ENCODE measurements at places on chromosomes 3 and 15.

DNA sequence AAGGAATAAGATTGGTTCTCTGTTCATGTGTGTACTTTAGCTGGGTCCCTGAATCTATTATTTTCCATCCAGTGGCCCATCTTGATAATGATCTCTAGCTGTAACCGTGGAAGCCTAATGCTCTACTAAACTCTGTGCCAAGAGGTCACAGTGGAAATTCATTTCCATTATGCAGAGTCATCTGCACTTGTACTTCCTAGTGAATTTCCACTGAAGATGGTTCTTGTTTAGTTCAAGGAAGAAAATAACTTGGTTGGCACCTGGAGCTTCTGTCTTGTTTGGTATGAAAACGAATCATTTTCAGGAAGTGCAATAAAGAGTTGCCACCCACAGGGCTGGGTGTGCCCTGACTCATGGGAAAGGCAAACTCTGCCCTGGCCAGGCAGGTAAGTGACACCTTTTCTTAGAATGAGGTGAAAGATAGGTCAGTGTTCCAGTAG lies 10.3 kb downstream of the LPP start:
- DNase-seq, result no peak

DNA sequence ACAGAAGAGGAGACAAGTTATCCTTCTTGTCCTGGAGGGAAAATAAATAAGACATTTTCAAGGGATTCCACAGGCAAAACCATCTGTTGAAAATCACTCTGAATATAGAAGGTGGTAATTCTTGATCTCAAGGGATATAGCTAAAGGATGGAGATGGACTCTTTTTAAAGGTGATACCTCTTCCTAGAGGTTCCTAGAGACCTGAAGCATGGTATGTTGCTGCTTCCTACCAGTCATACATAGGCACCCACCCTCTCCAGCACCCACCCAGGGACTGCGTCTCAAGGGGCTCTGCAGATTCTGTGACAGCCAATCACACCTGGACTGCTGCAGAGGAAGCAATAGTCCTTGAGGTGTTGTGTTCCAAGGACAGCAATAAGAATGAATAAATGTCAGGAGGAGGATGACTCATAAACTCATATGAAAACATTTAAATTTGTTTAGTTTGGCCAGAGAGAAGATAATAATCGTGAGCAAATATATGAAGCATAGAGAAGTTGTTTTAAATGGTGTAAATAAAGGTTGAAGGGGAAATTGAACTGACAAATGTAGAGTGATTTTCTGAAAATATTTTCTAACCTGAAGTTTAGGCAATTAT lies 741.6 kb upstream of the CBLB start:
- no peak for DNase-seq

- DNase-seq, result no peak
Measured at GRCh38 chr15:49041426-49041825, 4.8 kb downstream of the SECISBP2L start.

DNA sequence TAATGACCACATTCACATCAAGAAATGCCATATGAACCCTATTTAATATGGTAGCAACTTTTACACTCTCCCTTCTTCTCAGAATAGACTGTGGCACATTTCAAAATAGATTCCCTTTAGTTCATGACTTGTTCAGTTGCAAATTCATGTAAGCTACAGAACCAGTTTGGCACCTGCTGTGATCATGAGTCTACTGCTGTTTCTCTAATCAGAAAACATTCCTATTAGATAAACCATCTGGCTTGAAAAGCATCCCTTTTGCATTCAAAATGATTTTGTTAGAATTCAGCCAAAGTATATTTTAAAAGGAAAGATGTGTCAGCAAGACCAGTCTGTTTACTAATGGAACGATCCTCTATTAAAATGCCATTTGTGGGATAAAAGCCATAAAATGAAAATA lies 304.4 kb downstream of the BCHE start:
- DNase-seq, result no peak

DNA sequence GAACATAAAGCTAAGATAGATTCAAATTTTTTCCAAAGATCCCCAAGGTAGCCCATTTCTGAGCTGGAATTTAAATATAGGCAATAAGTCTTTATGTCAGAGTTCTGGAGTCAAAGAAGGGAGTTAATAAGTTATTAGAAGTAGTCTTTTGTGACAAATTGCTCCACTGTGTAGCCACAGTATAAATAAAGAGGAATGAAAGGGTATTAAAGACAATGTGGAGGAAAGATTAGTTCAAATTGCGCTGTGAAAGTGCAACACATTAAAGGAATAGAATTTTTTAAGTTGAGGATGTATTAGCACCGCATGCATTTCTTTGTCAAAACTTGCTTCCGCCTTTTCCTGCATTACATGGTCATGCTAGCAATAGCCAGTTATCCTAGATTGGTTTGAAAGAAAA lies 666.6 kb upstream of the CCDC54 start:
- no peak for DNase-seq

- peak; percentile 88 for DNase-seq
Measured at GRCh38 chr3:100954990-100955389, 38.2 kb downstream of the ABI3BP start.

DNA sequence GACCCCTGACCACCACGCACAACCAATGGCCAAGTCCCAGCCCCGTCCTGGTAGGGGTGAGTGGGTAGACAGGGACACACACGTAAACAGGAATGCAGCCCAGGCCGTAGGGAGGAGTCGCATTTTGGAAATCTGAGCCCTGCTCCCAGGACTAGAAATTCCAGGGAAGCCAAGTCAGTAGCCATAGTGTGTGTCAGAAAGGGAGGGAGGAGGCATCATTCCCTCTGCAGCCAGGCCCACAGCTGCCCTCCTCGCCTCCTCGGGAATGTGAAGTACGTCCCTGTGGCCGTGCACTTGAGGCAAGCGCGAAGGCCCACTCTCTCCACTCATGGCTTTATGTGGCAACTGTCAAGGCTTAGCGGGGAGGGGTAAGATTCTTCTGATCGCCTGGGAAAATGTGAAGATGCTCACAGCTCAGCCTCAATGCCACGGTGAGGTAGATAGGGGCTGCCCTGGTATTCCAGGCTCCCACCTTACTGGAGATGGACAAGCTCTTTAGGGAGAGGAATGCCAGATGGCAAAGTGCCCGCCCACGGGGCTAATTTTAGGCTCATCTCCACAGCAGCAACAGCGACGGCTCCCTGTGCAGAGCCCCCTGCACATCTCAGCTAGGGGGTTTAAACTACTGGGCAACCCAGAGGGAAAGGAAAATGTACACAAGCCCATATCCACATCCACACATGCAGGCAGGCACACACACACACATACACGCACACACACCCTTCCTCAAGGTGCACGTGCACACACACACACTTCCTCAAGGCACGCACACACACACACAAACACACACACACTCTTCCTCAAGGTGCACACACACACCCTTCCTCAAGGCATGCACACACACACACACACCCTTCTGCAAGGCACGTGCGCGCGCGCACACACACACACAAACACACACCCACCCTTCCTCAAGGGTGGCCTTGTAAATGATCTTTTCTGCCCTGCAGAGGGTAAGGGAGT lies 65.5 kb downstream of the ADCY5 start:
- no peak for DNase-seq

DNA sequence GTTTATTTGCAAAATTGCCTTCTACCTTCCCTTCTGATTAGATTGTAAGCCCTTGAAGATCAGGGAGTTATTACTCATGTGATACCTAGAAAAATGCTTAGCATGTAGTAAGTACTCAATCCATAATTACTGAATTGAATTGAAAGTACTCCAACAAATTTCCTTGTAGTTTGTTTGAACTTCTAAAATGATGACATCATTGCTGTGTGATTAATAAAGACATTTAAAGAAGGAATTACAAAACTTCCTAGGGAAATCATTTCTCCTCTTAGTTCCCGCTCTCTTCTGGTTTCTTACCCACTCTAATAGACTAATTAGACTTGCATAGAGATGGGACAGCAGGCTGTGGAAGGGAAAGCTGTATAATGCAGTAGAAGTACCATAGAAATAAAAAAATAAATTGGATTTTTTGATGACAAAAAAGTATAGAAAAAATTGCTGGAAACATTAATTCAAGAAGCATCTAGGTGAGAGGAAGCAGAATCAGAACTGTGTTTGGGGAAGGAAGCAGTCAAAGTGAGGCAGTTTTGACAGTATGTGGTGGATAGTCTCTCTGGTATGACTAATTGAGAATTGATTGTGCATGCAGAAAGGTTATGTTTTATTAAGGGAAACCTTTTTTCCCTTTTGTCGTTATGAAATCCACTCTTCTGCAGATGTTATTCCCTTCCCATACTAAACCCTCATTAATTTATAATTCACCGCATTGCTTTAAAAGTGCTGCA lies 93.0 kb downstream of the ALCAM start:
- DNase-seq, result no peak

DNA sequence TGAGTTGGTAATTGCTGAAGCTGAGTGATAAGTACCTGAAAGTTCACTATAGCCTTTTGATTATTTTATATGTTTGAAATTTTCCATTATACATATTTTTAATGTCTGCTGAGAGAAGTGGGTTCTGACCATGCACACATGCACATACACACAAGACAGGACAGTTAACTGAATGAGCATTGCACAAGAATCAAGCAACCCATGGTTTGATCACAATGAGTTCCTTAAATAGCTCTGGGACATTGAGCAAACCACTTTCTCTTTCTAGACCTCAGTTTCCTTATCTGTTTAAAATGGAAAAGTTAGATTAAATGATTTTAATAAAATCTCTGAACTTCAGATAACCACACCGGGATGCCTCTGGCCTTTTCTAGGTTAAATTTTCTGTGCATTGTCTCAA lies 26.7 kb downstream of the SNTN start:
- DNase-seq, result no peak

GRCh38 chr15:73081321-73081958 lies 29.2 kb downstream of the NEO1 start:
- DNase-seq, result peak; percentile 33

DNA sequence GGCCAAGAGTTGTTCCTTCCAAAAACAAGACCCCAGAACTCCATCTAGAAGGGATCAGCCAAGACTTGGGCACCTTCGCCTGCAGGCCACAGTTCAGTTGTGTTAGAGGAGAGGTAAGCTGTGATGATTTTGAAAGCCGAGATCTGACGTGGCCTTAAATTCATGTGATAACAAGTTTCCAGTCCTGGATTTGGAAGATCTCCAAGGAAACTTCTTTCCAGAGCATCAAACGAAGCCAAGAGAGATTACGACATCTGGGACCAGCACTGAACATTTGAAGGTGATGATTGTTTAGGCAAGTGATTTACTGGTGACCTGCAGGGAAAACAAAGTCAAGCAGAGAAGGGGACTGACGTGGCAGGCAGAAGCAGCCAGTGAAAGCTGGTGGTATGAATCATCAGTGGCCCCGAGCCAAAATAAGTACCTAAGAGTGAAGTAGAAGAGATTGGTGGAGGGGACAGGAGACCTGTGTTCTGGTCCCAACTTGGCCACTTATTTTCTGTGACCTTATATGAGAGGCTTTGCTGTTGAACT lies 339.0 kb upstream of the PROK2 start:
- DNase-seq, result peak; percentile 98

GRCh38 chr3:47485812-47486211 lies 10.1 kb upstream of the SCAP start:
- no peak for DNase-seq

DNA sequence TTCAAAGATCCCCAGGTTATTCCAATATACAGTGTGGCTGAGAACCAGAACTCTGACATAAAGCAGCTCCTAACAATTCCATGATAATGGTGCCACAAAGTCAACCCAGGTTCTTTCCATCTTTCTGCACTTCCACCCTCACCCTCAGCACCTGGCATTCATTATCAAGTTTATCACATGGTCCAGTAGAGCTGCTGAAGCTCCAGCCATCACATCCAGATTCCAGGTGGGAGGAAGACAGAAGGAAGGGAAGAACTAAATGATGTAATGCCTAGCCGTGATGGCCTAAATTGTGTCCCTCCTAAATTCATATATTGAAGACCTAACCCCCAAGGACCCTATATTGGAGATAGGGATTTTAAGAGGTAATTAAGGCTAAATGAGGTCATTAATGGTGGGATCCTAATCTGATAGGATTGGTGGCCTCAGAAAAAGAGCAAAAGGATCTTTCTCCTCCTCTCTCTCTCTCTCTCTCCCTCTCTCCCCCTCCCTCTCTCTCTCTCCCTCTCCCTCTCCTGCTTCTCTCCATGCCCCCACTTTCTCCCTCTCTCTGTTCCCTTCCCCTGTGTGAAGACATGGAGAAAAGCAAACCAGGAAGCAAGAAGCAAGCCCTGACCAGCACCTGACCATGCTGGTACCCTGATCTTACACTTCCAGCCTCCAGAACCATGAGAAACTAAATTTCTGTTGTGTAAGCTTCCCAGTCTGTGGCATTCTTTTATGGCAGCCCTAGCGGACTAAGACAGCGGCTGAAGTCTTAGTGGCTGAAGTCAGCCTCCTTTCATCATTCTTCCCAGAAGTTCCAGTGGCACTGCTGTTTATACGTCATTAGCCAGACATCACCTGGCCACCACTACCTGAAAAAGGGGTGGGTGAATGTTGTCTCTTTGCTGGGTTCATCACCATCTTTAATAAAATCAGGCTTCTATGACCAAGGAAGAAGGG lies 369.7 kb upstream of the PROK2 start:
- DNase-seq, result no peak

DNA sequence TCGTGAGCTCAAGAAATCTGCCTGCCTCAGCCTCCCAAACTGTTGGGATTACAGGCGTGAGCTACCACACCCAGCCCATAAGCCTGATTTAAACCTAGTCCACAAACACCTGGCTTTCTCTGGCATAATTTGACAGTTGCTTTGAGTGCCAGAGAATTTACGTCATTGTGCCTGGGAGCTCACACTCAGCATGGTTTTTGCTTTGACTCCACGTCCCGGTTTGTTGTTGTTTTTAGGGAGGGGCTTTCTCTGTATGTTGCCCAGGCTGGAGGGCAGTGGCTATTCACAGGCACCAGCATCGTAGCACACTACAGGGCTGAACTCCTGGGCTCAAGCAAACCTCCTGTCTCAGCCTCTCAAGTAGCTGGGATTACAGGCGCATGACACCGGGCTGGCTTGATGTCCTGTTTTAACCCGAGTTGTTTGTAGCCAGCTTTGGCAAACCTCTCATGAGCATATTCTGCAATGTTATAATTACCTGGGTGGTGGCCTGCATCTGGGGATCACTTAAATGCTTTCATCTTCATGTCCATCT lies 32.7 kb downstream of the CEMIP start:
- no peak for DNase-seq

DNA sequence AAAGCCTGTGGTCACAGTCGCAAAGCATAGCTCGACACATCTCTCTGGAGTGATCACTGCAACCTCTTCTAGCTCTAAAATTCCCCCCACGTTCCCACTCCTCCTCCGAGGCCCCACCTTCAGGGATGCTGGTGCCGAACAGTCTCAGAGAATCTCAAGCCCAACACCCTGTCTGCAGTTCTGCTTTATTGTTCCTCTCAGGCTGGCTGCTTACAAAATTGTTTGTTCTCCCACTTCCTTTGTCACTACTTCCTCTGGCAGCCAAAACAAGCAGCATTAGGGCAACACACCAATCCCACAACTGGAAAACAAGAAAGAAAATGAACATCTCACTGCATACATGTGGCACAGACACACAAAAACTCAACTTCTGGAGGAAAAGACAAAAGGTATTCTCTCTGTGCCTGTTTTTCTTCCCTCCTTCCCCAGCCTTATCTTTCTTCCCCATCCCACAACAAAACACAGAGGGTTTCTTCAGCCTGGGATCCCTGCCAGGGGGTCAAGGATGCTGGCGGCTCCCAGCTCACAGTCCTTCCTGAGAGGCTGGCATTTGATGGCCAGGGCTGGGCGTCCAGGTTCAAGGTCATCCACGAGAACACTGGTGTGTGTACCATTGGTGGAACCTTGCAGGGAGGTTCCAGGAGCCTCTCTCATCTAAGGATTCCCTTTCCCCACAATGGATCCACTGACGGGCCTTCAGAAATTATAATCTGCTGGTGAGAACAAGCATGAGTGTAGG lies 108.4 kb downstream of the TMCO5A start:
- no peak for DNase-seq
